ENCODE measurements at places on chromosomes 16 and 17.

- no peak for DNase-seq
Measured at GRCh38 chr17:17579691-17580090, 11.8 kb downstream of the PEMT start.

DNA sequence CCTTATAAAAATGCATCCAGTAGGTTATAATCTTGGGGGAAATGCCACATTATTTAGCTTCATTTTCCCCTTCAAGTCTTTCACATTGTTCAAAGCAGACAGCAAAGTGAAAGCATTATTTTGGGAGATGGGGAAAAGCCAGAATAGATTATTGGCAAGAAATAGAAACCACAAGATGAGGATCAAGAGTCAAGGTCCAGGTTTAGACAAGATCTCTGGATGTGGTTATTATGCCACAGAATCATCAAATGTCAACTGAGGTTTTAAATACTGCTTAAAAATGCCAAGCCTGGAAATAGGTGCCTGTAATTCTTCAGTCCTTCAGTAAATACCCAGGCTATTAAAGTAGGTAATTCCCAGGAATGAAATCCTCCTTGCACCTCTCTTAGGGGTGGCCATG lies 65.1 kb upstream of the ALOX12 start:
- no peak for DNase-seq

- DNase-seq = peak; percentile 4
Measured at GRCh38 chr17:391850-392249, 39.2 kb upstream of the RPH3AL start.

GRCh38 chr16:6964679-6965078 lies 368.0 kb upstream of the RBFOX1 start:
- no peak for DNase-seq

DNA sequence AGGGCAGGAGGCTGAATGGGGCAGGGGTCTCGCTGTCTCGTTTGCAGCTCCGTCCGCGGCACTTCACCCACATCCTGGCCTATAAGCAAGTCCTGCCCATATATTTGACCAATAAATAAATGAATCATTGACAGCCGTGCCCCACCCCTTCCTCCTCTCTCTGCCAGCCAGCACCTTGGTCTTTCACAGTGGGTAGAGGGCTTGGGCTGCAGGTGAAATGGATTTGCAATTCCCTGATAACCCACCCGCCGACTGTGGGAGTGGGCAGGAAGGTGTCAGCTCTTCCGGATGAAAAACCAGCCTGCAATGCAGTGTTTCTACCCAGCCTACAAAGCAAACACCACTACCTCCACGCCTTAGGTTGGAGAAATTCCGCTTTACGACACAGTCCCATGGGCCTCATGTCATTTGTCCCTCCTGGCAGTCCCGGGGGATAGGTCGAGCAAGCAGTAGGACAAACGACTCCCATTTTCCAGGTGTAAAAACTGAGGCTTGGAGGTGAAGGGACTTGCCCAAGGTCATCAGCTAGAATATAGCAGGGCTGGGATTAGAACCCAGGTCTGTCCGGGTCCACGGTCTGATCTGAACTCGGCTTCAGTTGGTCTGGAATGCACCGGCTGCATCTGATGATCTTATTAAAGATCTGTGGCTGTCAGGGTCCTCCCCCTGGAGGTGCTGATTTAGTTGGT lies 79.0 kb downstream of the ABCC1 start:
- DNase-seq = no peak

DNA sequence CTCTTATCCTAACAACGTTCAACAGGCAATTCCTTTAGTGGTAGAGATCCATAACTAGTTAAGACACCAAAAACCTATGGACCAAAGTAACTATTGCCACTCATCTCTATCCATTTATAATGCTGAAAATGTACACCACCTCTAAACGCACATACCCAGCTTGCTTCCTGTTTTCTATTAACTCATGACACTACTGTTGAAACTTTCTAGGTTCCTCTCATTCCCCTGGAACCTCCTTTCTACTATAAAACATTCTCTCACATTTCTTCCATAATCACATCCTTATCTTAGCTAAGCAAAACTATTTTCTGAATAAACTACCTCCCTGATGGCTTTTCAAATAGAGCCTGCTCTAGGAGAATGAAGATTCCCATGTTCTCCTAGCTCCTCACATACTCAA lies 42.9 kb upstream of the KSR1 start:
- DNase-seq = no peak

GRCh38 chr17:79427621-79428539 lies 183.0 kb downstream of the RBFOX3 start:
- no peak for DNase-seq

DNA sequence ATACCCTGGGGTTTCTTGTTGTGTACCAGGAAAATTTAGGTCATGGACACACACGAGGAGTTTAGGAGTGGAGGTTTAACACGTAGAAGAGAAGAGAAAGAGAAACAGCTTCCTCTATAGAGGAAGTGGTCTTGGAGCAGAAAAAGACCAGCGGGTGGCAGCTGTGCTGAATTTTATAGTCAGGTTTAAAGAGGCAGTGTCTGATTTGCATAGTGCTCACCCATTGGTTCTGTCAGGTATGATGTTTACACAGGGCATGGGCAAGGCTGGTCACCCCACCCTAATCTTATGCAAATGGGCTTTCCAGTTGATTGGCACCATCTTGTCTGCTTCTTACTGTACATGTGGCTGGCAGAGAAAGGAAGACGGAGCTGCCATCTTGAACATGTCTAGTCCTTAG lies 309.0 kb downstream of the CDH13 start:
- DNase-seq = no peak

- no peak for DNase-seq
Measured at GRCh38 chr17:72702998-72703397, 389.5 kb downstream of the SLC39A11 start.

- no peak for DNase-seq
Measured at GRCh38 chr16:80580109-80580832, 39.5 kb downstream of the DYNLRB2 start.

DNA sequence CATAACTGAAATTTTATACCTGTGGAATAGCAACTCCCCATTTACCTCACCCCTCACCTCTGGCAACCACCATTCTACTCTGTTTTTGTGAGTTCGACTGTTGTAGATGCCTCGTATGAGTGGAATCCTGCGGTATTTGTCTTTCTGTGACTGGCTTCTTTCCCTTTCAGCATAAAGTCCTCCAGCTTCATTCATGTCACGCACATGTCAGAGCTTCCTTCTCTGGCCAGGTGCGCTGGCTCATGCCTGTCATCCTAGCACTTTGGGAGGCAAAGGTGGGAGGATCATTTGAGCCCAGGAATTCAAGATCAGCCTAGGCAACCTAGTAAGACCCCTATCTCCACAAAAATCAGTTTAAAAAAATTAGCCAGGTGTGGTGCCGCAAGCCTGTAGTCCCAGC lies 278.4 kb downstream of the PARN start:
- no peak for DNase-seq

DNA sequence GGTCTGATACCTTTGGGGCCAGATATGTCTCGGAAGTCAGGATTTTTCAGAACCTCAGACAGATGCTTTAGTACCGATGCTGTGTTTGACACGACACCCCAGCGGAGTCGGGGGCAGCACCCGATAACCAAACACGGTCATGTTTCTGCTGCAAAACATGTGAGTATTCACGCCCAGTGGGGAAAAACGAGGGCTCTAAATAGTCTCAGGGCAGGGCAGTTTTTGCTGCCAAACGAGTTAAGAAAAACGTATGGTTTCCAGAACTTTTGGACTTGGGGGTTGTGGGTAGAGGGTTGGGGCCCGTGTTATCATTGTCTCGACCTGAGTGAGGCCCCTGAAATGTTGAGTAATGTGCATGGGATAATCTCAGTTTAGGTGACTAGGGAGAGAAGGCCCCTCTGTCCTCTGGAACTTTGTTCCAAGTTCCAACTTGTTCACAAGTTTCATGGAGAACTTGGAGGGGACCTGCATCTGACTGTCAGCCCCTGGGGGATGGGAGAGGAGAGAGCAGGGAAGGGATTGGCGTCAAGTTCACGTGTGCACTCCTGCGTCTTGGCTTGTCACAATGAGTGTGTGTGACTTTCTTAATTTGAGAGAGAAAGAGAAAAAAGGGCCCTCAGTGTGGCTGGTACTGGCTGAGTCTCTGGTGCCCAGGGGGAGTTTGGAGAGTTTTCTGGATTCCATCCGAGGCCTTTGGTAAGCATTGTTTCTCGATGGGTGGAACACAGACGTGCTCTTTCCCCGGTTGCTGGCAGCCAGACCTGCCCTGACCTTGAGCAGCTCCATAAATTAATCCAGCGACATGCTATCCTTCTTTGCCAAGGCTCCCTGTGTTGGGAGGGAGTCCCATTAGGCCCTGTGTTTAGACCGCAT lies 83.9 kb upstream of the CIBAR2 start:
- DNase-seq = no peak
